ENCODE measurements at places on chromosomes 2 and 18.
A peak's percentile ranks its signal among the peaks of the same experiment; 100 is the strongest.

DNA sequence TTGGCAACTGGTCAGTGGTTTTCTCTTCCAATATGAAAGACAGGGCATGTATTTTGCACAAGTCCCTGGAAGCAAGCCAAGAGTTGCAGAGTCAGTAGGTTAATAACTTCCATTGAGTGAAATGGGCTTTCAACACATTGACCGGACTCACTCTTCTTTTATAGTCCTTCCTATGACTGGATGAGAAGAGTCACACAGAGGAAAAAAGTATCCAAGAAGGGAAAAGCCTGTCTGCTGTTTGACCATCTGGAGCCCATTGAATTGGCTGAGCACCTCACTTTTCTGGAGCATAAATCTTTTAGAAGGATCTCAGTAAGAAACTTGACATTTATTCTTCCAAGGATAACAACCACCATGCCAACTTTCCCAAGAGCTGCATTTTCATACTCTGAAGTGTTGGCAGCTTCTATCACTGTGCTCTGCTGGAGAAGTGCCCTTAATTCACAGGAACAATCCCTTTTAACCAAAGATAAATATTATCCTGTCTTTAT lies 45.4 kb downstream of the RASGRP3 start:
- no peak for DNase-seq

- DNase-seq: no peak
Observed at GRCh38 chr18:11419338-11419737, 190.1 kb upstream of the SLC35G4 start.

GRCh38 chr2:72137498-72138010 lies 10.1 kb downstream of the CYP26B1 start:
- no peak for DNase-seq

GRCh38 chr2:239042046-239042445 lies 194.2 kb downstream of the TWIST2 start:
- no peak for DNase-seq

GRCh38 chr2:101689114-101689825 lies 8.2 kb upstream of the MAP4K4 start:
- no peak for DNase-seq

GRCh38 chr2:12641441-12641840 lies 75.3 kb upstream of the TRIB2 start:
- no peak for DNase-seq

DNA sequence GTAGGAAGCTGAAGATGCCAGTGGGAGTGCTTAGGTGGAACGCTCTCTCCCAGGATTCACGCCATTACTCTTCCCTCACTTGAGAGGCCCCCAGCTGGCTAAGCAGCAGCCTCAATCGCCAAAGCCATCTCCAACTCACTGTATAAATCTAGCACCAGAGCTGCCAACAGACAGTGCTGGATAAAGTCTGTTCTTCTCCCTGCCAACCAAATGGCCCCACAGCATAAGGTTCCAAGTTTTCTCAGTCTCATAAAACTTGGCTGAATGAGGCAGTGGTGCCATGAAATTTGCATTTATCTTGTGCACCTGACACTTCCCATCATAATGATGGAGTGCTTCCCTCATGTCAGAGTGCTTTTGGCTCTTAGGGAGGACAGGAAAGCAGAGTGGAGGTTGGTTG lies 428.2 kb upstream of the ETAA1 start:
- DNase-seq: no peak

GRCh38 chr2:229731916-229732315 lies 17.6 kb upstream of the DNER start:
- no peak for DNase-seq

DNA sequence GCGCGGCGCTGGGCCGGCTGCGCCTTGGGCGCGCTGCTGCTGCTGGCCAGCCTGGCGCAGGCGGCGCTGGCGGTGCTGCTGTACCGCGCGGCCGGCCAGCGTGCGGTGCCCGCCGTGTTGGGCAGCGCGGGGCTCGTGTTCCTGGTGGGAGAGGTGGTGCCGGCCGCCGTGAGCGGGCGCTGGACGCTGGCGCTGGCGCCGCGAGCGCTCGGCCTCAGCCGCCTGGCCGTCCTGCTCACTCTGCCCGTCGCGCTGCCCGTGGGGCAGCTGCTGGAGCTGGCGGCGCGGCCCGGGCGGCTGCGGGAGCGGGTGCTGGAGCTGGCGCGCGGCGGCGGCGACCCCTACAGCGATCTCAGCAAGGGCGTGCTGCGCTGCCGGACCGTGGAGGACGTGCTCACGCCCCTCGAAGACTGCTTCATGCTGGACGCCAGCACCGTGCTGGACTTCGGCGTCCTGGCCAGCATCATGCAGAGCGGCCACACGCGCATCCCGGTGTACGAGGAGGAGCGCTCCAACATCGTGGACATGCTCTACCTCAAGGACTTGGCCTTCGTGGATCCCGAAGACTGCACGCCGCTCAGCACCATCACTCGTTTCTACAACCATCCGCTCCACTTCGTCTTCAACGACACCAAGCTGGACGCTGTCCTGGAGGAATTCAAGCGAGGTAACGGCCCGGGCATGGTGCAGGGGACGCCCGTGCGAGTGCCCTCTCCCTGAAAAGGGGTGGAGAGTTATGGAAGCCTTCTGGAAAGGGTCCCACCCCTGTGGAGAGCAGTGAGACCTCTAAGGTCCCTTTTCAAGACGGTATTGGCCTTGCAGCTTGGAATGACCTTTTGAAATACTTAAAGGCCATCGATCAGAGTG lies 1.0 kb downstream of the CNNM3 start:
- peak; percentile 34 for DNase-seq

DNA sequence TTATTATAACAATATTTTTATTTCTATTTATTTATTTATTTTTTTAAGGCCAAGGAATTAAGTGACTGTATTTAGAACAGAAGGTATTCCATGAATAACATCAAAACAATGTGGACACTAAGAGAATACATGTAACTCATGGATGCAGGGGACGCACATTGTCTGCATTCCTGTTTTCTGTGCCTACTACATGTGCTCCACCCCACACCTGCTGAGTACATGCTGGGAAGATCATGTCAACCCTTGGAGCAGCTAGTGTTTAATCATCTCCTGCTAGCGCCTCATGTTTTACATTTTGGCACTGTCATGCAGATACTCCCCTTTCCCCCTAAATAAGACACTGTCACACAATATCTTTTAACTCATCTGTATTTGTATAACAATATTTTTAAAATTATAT lies 29.3 kb downstream of the DPYSL5 start:
- DNase-seq: no peak

- DNase-seq: no peak
Observed at GRCh38 chr2:186256540-186256939, 229.5 kb upstream of the ZC3H15 start.

GRCh38 chr2:66578687-66579106 lies 143.8 kb downstream of the MEIS1 start:
- DNase-seq: no peak

DNA sequence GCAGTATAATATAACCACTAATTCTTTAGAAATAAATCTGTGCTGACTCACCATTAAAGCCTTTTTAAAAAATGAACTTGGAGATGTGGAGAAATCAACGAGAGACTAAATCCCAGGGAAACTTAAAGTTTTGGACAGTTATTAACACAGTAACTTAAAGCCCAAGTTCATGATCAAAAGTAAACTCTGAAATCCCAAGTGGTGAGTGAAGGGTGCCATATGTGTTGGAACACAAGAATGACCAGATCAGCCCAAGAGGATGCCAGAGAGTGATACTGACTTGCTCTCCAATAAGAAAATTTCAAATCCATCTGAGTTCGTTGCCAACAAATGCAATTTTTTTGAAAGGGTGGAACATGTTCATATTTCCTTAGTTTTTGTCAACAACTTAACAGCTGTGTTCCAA lies 838.1 kb upstream of the ACVR2A start:
- DNase-seq: no peak

- DNase-seq: no peak
Observed at GRCh38 chr18:68893354-68893753, 95.5 kb downstream of the CCDC102B start.

- no peak for DNase-seq
Observed at GRCh38 chr2:143745060-143745459, 615.8 kb downstream of the ARHGAP15 start.

DNA sequence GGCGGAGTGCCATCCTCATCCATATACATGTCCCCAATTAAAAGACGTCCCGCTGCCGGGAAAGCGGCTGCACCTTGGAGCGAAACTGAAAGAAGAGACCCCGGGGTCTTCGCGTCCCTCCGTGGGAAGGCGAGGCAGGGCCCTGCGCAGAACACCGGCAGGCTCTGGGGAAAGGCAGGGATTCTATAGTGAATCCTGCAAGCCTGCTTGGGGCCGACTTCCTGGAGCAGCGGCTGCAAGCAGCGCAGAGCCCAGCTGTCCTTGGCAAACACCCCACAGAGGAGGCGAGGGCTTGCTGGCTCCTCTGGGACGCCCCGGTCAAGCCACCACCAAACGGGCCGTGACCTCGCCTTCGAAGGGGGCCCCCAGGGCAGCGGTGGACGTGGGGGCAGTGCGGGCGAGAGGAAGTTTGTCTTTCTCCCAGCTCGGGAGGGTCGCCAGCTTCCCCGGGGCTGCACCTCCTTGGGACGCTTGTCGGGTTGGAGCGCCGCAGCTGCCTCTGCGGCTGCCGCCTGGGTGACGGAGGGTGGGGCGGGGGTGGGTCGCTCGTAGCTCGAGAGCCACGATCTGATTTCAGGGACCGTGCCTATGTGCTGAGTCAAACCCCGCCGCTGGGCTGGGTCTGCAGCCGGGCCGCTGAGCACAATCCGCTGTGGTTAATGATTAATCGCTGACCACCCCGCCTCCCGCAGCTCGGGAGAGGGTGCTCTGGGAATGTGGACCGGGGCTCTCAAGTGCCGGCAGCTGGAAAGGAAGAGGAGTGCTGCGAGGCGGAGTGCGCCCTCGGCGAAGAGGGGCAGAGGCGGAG lies 486 bp upstream of the GPR39 start:
- peak; percentile 92 for DNase-seq

DNA sequence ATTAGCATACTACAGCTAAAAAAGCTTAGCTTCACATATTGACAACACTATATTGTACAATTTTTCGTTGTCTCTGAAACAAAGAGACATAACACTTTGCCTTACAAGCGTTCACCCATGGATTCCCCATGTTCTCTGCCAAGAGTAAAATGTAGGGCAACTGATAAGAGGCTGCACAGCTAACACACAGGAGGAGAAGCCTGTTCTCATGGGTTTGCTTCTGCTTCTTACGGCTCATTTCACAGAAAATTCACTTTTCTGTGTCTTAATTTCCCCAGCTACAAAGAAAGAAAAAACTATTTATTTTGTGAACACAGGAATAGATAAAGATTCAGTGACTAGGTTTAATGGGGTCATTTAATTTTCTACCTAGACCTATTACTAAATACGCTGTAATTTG lies 182.8 kb upstream of the DLGAP1 start:
- no peak for DNase-seq

DNA sequence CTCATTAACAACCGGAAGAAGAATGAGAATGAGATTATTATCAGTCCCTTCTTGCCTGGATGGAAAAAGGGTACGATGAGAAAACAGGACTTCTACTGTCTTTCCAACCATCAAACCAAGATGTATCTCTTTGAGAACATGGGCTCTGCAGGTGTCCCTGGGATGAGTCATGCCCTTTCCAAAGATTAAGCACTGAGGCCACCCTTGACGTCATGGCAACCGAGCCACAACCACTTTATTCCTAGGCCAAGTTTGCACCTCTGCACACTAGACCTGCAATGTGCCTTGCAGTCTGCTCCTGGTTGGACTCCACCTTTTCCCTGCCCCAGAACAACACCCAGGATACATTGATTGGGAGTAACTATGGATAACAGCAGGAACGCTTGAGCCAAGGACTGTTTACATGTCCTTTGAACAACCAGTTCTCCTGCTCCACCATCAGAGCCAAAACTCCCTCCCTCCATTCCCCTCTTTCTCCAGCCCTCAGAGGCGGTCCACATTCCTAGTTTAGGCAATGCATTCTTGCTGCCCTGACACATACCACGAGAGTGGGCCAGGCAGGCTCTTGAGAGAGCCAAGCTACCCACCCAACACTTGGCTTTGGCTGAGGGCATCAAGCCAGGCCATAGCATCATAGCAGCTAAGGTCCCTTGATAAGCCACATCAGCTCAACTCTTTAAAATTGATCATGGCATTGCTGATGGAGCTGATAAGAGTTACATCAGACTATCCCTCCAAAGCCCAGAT lies 310.7 kb downstream of the TNS1 start:
- DNase-seq: no peak

GRCh38 chr2:39718483-39718882 lies 52.8 kb downstream of the TMEM178A start:
- no peak for DNase-seq

- DNase-seq: no peak
Observed at GRCh38 chr18:24810561-24811305, 350.3 kb downstream of the HRH4 start.

DNA sequence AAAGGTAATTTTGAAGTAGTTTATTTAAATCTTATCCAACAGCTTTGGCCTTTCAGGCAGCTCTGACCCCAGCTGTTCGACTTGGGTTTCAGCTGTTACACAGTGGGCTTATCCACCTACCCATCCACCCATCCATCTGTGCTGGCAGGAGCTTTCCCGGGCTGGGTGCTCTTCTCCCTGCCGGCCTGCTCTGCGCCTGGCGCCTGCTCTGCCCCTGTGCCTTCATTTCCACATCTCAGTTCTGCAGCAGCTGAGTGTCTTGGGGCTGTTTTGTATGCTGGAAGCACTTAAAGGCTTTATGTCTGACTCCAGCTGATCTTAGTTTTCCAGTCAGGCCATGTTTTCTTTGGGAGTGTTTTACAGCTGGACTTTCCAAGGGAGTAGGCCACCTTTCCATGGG lies 24.2 kb downstream of the LDLRAD4 start:
- no peak for DNase-seq

DNA sequence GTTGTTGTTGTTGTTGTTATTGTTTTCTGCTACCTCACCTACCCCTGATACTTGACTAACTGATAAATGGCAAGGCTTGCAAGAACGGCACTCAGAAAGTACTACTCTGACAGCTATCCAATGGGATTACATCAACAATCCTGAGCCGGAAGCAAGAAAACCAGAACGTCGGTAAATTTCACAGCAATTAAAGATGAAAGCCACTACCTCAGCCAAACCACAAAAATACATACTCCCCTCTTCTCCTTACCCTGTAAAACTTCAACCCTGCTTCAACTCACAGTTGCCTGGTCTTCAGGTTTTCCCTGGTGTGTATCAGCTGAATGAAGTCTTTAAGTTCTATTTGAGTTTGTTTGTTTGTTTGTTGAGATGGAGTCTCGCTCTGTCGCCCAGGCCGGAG lies 293.7 kb upstream of the RND3 start:
- DNase-seq: no peak

DNA sequence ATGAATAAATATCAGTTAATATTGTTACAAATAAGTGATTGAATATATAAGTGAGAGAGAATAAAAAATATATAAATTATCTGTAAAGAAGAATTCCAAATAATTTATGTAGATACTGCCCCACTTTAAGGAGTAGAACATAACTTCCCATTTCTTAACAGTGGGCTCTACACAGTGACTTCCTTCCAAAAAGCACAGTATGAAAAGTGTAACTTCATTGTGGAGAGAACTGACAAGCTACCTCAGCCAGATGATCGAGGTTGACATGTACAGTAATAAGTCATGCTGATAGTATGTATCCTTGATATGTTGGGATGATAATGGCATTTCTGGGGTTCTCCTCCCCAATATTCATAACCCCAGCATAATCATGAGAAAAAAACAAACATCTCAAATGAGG lies 191.9 kb upstream of the FN1 start:
- no peak for DNase-seq

GRCh38 chr2:223779877-223780276 lies 57.5 kb downstream of the AP1S3 start:
- DNase-seq: peak; percentile 28

Data from HS-5 (cell line).